ENCODE measurements at places on chromosomes 7 and 10.

GRCh38 chr7:152760854-152761748, 1.5 kb downstream of the ACTR3B start:
- DNase-seq = no peak

GRCh38 chr7:149071641-149072437, 18.7 kb downstream of the ZNF786 start:
- DNase-seq = peak; percentile 32

DNA sequence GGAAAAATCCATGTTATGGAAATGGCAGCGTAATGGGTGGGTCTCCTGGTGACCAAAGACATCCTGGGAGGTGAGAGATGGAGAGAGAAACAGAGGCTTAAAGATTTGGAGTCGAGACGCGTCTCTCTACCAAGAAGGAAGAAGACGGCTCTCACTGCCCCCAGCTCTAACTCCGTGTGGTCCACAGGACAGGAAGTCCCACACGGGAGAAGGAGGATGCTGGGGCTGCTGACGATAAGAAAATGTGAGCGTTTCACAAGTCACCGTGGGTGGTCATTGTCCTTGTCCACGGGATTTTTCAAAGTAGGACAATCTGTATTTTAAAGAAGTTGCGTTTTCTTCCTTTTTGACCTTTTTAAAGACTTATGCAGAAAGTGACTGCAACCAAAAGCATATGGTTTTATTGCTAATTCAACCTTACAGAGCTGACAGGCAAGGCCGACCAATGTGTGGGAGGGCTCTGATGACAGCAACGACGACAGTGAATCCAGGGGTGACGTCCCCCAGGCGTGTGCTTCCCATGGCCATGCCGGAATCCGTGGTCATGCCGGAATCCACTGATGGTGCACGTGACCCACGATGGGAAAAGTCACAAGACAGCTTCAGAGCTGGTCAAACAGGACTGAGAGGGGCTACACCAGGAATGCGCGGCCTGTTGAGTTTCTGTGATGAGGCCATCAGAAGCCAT, 341.2 kb downstream of the PTPRN2 start:
- no peak for DNase-seq

DNA sequence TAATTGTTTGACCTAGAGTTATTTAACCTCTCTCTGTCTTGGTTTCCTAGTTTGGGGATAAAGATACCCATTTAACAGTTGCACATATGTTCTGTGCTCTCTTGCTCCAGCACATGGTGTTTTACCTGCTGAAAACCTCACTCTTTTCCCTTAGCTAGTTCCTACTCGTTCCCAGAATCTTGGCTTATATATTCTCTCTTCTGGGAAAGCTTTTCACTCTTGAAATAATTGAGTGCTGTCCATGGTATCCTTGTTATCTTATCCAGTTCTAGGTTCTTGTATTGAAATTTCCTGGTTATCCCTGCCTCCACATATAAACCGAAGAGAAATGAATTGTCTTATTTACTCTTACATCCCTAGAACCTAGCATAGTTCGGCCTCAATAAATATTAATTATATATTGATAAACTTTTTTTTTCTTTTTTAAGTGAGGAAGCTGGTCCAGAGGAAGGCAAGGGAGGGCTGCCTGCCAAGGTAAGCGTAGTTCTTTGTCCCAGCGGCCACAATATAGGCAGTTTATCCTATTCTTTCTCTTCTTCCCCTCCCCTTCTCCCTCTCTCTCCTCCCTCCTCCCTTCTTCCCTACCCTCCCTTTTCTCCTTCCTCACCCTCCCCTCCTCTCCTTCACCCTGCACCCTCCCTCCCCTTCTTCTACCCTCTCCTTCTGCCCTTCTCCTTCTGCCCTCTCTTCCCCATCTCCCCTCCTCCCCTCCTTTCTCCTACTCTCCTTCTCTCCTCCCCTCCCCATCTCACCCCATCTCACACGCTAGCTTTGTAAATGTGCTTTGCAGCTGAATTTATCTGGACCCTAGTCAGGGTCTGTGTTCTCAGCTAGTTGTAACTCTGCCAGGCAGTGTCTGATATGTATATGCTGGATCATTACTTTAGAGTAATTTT, 7.9 kb downstream of the WEE2 start:
- DNase-seq = no peak

GRCh38 chr7:45978010-45978681, 57.1 kb upstream of the IGFBP3 start:
- no peak for DNase-seq

DNA sequence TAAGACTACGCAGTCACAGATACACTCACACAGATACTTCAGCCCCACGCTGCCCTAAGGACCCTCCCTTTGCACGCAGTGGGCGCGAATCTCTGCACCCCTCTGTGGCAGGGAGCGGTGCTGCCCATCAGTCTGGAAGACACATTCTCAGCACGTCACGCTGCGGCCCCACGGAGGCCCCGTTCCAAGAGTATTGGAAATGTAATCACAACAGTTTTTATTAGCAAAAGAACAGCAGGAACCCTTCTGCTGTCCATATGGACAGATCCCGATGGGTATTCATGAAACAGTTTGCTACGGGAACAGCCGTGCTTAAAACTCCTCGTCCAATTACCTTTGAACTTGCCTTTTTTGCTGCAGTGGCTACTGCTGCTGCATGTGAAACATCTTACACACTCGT, 131.0 kb downstream of the RPS24 start:
- no peak for DNase-seq

GRCh38 chr7:140041659-140042385, 20.9 kb downstream of the PARP12 start:
- no peak for DNase-seq

- DNase-seq = no peak
Measured at GRCh38 chr10:85611093-85611740, 755.4 kb downstream of the GRID1 start.

GRCh38 chr10:105406488-105406887, 765.4 kb downstream of the SORCS3 start:
- no peak for DNase-seq

DNA sequence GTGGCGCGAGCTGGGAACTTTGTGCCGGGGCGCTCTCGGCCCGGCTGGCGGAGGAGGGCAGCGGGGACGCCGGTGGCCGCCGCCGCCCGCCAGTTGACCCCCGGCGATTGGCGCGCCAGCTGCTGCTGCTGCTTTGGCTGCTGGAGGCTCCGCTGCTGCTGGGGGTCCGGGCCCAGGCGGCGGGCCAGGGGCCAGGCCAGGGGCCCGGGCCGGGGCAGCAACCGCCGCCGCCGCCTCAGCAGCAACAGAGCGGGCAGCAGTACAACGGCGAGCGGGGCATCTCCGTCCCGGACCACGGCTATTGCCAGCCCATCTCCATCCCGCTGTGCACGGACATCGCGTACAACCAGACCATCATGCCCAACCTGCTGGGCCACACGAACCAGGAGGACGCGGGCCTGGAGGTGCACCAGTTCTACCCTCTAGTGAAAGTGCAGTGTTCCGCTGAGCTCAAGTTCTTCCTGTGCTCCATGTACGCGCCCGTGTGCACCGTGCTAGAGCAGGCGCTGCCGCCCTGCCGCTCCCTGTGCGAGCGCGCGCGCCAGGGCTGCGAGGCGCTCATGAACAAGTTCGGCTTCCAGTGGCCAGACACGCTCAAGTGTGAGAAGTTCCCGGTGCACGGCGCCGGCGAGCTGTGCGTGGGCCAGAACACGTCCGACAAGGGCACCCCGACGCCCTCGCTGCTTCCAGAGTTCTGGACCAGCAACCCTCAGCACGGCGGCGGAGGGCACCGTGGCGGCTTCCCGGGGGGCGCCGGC, 870 bp downstream of the FZD1 start:
- DNase-seq = peak; percentile 37

- DNase-seq = no peak
Measured at GRCh38 chr7:33841705-33842129, 63.6 kb upstream of the BMPER start.

DNA sequence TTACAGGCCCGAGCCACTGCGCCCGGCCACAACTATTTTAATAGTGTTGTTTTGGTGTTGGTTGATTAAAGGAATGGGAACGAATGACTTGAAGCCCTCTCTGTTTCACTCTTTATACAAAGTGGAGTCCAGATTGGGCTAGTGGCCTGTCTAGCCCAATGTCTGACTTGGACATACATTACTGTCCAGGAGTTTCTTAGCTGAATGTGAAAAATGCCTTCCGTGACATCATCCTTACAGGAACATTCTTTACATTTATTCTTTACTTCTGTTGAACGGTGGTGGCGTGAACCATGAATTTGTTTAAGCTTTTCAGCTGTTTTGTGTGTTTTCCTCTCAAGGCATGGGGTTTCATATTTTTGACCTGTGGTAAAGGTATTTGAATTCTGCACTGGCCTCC, 67.9 kb downstream of the DAGLB start:
- no peak for DNase-seq

GRCh38 chr7:39721919-39722597, 98.7 kb downstream of the RALA start:
- no peak for DNase-seq

- no peak for DNase-seq
Measured at GRCh38 chr10:97182288-97182990, 3.3 kb downstream of the SLIT1 start.

GRCh38 chr10:63702092-63702491, 180.9 kb downstream of the REEP3 start:
- DNase-seq = no peak

DNA sequence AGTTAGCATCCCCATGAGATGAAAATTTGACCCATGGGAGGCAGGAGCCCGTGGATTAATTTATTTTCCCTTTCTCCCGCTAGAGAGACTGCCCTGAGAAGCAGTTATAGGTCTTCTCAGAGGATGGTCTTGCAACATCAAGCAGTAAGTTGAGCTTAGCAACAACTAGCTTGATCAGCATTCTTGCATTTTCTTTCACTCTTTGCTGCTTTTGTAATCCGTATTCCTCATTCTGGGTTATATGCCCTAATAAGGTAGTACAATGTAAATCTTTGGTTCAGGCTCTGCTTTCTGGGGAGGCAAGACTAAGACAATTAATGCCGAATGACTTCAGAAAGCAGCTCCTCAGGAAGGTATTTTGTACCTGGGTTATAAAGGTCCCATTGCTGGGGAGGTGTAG, 146.8 kb downstream of the FZD1 start:
- no peak for DNase-seq

GRCh38 chr10:100579261-100580090, 43.7 kb downstream of the HIF1AN start:
- DNase-seq = no peak

DNA sequence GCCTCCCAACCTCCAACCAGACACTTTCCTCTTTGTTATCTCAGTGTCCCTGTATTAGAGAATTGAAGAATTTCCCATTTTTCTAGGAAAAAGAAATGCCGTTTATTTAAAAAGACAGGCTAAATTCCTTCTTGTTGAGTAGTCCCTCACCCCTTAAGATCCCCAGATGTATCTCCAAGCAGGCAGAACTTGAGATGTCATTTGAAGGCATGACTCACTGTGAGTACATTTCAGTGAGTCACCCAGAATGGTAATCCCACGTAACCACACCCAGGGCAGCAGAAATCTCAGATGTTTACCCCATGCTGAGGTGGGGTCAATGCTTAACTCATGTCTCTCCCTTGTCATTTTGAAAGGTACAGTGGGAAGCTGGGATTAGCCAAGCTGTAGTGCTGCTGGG, 4.4 kb downstream of the ZNF655 start:
- DNase-seq = peak; percentile 34

DNA sequence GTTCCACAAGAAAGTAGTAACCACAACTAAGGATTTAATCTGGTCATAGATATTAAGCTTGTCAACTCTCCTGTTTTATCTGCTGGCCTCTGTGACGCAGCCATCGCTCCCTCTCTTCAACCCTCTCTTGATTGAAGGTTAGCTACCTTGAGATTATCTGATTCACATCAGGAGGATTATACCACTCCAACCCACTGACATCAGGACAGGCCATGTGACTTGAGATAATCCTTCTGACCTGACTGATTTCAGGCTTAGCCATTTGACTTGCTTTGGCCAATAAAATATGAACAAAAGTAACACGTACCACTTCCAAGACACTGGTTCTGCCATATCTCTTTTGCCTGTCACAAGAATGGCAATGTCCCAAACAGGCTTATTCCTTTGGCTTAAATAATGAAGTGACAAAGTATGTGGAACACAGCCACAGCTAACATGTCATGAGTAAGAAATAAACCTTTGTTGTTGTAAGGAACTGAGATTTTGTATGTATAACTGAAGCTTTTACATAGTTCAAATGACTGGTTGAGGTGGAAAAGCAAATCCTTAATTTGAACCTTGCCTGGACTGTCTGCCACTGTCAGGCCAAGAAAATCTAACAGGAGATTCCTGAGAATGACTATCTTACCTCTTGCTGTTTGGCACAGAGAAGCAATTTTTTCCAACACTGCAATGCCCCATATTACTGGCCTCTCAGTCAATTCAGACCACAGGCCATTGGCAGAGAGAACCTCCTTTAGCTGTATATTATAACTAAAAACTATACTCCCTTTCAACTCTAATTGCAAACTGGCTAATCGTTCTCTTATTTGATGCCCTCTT, 13.9 kb downstream of the ZNF438 start:
- no peak for DNase-seq

DNA sequence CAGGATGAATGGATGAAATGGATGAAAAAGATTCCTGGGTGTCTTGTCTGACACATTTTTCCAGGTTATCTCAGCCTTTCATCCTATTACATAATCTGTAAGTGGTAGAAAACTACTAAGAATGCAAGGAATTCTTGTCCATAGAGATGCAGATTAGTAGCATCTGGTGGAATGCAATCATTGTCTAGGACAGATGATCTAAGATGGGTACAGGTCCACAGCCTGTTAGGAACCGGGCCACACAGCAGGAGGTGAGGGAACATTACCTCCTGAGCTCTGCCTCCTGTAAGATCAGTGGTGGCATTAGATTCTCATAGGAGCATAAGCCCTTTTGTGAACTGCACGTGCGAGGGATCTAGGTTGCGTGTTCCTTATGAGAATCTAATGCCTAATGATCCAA, 225.0 kb downstream of the CALN1 start:
- DNase-seq = no peak

GRCh38 chr10:112546474-112546873, 99.5 kb downstream of the VTI1A start:
- DNase-seq = no peak

- no peak for DNase-seq
Measured at GRCh38 chr7:10401793-10402192, 571.9 kb upstream of the PHF14 start.

- DNase-seq = no peak
Measured at GRCh38 chr7:107678110-107678753, 17.6 kb downstream of the SLC26A4 start.

- DNase-seq = no peak
Measured at GRCh38 chr7:16417906-16418305, 3.4 kb downstream of the CRPPA start.

GRCh38 chr10:62270020-62270419, 1.4 kb upstream of the RTKN2 start:
- no peak for DNase-seq

GRCh38 chr10:3136763-3137611, 35.6 kb downstream of the PITRM1 start:
- DNase-seq = no peak

GRCh38 chr7:23294549-23295400, 4.4 kb upstream of the MALSU1 start:
- no peak for DNase-seq

Measured in activated naive CD4-positive, alpha-beta T cell treated with anti-CD3 and anti-CD28 coated beads, Interleukin-2, amount 10 ng/mL, durations not matched to agents 7 days and 5 days (primary cell).